ENCODE measurements at places on chromosomes 1 and 21.

- DNase-seq: no peak
Measured at GRCh38 chr1:173995475-173995874, 26.7 kb downstream of the RC3H1 start.

DNA sequence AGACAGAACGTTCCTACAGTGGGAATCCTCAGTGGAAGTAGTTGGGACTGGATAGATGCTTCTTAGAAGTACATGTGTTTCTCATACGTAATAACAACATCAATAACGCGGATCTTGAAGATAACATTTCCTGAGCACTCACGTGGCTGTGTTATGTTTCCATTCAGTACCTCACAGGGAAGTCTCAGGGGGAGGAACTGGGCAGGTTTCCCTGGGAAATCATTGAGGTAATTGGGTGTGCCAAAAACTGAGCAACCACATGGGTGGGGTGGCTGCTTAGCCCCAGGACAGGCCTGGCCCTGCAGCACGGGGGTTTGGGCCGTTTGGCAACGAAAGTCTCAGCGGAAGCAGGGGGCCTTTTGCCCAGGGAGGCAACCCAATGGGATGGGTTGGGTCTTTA is 133.8 kb downstream of the ZSCAN20 start:
- no peak for DNase-seq

DNA sequence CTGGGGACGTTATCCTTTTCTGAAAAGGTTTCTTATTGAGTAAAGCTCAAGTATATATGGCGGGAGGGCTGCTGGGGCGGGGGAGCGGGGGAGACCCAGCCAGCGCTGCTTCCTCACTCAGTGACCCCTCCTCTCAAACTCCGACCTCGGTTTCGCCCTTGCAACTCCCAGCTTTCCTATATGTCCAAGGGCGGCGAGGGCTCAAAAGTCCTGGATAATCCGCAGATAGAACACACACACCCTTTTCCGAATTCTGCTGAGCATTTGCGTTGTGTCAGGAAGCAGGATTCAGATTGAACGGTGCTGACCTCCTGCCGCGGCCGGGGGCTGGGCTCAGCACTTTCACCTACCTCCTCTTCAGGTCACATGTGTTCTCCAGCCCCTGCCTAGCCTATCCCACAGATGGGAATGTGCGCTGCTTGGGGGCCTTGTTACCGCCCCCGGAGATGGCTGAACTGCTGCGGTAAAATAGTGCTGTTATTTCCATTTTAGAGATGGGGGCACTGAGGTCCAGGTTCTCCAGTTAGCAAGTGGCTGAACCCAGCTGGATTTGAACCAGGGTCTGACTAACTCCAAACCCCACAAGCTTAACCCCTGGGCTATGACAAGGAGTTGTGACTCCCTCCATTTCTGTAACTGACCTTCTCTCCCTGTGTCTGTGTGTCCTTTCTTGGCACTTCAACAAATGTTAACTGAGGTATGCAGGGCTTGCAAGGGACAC is 795 bp upstream of the AHDC1 start:
- no peak for DNase-seq

- DNase-seq: no peak
Measured at GRCh38 chr1:107726860-107727259, 238.1 kb downstream of the VAV3 start.

DNA sequence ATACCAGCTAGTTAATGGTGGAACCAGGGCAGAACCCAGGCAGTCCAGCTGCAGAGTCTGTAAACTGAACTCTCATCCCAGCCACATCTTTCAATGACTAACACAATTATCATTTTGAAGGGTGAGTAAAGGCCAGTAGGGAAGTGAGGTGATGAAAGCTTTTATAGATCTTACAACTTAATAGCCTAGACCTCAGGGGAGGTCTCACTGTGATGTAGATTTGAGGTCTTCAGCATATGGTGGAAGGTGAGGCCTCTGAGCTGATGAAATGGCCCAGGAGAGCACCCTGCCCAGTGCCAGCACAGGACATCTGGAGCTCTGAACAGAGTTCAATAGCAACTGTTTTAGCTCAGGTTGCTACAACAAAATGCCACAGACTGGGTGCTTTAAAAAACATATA is 44.8 kb upstream of the POU2F1 start:
- DNase-seq: no peak

All from T-helper 9 cell (primary cell).